ENCODE measurements at places on chromosomes 12 and 14.

- DNase-seq = no peak
Observed at GRCh38 chr12:17108877-17109541, 503.0 kb upstream of the LMO3 start.

DNA sequence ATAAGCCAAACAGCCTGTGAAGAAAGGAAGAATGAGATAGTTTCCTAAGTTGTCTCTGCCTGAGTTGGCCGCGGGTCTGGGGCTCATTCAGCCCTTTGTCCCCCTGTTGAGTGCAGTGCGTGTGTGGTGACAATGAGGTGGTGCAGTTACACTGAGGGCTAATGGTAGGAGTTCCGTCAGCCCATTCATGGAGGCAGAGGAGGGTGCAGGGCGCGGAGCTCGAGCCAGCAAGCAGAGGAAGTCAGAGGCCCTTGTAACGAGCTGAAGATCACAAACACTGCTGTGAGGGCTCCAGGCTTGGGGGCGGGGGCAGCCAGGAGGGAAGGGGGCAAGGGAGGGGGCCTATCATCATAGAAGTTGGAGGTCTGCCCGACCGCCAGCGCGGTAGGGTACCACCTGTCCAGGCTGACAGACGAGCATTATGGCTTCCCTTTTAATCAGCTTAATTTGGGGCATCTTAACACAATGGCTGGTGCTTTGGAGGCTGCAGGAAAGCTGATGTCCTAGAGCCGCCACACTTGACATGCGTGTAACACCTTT is 20.5 kb downstream of the CCND2 start:
- no peak for DNase-seq

- no peak for DNase-seq
Observed at GRCh38 chr12:58420503-58420902, 479.1 kb downstream of the ATP23 start.

DNA sequence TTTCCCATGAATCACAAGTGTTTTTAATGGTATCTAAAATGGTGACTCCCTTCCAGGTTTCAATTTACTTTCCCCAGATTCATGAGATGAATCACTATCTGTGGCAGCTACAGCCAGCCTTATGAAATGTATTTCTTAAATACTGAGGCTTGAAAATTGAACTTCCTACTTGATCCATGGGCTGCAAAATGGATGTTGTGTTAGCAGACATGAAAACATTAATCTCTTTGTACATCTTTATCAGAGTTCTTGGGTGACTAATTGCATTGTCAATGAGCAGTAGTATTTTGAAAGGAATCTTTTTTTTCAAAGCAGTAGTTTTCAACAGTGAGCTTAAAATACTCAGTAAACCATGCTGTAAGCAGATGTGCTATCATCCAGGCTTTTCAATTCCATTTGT is 250.8 kb downstream of the SLC6A15 start:
- no peak for DNase-seq

DNA sequence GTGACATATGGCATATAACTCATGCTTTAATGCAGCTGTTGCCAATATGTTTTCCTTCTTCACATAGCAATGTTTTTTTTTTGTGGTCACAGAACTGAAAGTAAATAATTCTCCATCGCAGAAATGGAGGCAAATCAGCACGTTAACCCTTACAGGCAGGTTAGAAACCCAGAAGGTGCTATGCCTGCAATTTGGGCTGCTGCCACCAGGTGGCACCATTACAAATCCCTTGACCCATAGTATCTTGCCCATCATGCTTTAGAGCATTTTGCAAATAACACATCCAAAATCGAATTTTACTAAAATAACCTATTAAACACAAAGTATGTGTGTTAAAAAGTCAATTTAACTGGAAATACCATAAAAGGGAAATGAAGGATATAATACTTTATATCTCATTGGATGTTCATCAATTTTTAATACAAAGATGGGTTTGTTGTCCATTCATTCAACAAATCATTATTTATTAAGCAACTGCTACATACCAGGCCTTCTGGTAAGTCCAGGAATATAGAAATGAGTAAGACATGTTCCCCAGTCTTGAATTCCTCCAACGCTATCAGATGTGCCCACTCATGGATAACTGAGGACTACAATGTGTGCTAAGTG is 340.1 kb downstream of the GLT1D1 start:
- no peak for DNase-seq

DNA sequence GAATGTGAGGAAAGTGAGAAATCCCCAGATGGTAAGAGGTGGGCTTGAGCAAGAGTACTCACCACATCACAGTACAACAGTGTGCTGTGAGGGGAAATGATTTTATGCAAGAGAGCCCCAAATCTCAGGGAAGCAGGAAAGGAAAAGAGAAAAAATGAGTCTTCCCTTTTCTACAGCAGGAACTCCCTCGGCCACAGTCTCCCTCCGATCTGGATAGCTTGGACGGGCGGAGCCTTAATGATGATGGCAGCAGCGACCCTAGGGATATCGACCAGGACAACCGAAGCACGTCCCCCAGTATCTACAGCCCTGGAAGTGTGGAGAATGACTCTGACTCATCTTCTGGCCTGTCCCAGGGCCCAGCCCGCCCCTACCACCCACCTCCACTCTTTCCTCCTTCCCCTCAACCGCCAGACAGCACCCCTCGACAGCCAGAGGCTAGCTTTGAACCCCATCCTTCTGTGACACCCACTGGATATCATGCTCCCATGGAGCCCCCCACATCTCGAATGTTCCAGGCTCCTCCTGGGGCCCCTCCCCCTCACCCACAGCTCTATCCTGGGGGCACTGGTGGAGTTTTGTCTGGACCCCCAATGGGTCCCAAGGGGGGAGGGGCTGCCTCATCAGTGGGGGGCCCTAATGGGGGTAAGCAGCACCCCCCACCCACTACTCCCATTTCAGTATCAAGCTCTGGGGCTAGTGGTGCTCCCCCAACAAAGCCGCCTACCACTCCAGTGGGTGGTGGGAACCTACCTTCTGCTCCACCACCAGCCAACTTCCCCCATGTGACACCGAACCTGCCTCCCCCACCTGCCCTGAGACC is 7.8 kb downstream of the ATN1 start:
- no peak for DNase-seq

DNA sequence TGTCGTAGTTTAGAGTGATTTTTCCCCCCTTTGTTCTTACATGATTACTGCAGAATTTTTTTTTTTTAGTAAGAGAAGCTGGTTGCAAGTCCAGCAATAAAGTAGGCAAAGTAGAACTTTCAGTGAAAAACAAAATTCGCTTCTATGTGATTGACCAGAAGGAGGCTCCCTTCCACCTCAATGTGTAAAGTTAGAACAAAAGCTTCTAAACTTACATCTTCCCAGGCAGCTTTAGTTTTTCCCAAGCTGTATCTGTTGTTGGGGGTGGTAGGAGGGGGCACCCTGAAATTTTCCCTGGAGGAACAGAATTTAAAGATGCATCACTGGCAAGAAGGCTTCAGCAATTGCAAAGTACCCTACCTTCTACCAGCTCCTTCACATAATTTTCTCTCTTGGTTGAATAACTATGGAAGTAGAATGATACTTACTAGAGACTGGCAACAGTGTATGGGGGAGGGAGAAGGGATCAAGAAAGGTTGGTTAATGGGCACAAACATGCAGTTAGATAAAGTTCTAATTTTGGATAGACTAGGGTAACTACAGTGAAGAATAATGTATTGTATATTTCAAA is 87.3 kb upstream of the E2F7 start:
- DNase-seq = no peak

DNA sequence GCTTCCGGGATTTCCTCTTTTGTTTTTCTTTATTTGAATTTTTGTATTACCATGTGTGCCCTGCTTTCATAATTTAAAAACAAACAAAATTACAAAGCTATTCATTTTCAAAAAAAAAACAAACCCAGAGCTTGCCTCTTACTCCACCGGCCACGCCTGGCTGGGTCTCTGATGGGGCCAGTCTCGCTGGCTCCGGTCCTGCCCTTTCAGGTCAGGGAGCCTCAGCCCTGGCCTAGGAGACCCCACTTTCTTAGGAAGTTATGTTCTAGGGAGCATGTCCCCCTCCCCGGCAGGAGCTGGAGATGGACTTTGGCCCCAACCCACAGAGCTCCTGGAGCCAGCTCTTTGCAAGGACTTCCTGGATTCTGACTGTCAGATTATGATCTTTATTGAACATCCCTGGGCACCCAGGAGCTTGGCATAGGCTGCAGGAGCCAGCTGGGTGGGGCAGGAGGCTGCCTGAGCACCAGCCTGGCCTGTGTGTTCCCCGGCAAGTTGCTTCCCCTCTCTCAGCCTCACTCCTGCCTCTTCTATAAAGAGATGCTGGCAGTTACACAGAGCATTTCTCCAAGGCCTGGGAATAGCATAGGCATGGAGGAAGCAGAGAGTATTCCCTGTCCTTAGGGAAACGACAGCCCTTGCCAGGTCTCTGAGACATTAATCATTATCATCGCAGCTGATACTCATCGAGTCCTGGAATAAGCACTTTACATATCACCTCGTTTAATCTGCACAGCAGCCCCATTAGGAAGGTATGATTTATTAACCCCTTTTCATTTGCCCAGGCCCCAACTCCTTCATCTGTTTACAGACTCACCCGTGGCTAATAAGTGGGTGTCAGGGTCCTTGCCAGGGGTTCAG is 3.5 kb downstream of the DEGS2 start:
- DNase-seq = no peak

DNA sequence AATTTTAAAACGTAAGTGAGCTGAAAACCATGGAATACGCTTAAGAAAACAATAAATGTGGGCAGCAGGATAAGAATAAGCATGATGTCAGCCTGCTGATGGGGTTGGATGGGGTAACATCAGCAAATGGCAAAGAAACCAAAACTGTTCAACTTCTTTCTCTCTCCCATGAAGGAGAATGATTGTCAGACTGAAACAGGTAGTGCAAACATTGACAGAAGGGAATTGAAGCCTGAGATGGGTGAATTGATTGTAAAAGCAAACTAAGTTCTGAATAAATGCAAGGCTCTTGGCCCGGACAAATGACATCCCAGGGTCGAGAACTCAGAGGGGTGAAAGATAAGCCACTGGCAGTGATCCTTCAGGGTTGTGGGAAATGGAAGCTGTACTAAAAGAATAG is 182.6 kb downstream of the ETV6 start:
- no peak for DNase-seq

GRCh38 chr12:101297661-101298060 is 17.8 kb downstream of the UTP20 start:
- no peak for DNase-seq

DNA sequence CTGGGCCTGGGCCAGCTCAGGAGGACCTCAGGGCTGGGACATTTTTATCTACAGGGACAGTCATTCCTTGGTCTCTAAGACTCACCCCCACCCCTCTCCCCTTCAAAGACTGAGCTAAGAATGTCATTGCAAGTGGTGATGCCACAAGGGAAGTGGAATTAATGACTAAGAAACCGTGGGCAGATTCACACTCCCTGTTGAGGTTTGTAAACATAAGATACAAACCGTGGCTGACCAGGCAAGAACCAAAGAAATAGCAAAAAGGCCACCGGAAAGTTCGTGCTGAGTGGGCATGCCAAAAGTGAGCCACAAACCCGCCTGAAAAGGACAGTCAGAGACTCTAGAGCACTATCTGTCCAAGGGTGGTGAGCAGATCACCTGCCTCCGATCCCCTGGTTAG is 25.7 kb downstream of the NUAK1 start:
- no peak for DNase-seq

GRCh38 chr14:59150990-59151389 is 37.5 kb upstream of the DAAM1 start:
- no peak for DNase-seq

DNA sequence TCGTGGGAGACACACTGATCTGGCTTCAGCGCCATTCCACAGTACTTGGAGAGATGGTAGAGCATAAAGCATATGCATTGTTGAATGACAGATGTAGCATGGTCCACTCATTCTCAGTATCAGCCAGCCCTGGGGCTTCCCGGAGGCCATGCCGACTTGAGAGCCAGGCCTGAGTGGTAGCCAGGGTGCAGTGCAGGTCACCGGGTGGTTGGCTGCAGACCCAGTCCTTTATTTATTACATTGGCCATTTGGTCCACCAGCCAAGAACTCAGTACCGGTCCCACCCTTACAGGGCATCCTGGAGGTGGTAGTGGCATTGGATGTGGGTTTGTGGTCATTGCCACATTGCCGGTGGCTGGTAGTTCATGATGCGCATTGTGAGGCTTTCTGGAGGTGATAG is 121.6 kb upstream of the RTL1 start:
- no peak for DNase-seq

DNA sequence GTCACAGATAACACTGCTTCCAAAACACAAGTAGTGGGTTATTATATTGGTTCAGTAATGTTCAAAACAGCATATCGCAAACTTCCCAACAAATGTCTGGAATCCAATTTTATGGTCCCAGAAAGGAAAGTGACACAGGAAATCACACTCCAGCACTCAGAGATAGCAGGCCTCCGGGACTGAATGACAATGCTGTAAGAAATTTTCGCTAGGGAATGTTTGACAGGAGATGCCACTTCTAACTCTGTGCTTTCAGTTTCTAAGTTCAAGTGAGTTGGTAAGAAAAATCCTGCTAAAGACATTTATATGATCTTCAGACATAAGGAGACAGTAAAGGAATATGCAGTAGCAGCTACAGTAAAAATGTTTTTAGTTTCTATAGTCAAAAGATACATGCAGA is 93.2 kb downstream of the SLC2A13 start:
- no peak for DNase-seq

GRCh38 chr12:24408305-24408704 is 458.8 kb upstream of the SOX5 start:
- no peak for DNase-seq

GRCh38 chr12:64691795-64692583 is 67.2 kb downstream of the GNS start:
- DNase-seq = no peak

DNA sequence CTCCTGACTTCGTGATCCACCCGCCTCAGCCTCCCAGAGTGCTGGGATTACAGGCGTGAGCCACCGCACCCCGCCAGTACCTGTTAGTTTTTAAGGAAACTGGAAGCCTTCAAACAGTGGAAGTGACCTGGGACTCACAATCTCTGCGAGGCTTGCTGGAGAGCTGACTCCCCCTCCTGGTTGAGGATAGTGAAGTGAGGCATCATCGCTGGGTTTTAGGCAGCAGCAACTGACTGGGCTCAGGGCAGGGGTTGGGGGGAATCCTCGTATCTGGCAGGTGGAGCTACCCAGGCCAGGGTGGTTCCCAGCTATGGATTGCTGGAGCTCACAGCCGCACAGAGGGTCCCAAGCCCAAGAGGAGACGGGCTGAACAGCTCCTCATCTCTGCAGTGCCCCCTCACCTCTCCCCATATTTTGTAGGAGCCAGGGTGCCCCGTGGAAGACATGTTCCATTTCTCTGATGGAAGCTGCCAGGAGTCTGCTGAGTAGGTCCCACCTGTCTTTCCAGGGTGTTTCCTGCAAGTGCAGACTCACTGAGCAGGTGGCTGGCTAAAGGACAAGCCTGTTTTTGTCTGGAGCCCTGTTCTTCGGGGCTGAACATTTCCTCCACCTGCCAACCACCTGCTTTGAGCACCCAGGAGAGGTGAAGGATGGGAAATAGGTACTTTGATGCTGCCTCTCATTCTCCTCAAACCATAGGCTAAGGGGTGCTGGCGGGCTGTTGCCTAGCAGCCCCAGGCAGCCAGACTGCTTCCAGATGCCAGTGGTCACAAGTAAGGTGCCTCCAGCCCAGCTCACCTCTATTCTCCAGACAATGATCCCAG is 3.1 kb downstream of the AVIL start:
- no peak for DNase-seq
